ENCODE measurements at places on chromosomes 7 and 10. TPM values are rescaled to one million over a fixed set of nuclear protein-coding genes. Genes with fewer than 3 reads are reported as not detected.

FBXO24 gene
- 9.7 TPM for total RNA-seq

GRCh38 chr7:79471699-79472098 is 18.2 kb upstream of the MAGI2 start:
- H3K4me3 ChIP-seq: no peak overlapping the region
- no peaks in the 10 kb centered on the region for H3K36me3 ChIP-seq
- DNase-seq: no peak
- no peaks in the 10 kb centered on the region for H3K27me3 ChIP-seq
- no peaks in the 10 kb centered on the region for H3K4me1 ChIP-seq

DNA sequence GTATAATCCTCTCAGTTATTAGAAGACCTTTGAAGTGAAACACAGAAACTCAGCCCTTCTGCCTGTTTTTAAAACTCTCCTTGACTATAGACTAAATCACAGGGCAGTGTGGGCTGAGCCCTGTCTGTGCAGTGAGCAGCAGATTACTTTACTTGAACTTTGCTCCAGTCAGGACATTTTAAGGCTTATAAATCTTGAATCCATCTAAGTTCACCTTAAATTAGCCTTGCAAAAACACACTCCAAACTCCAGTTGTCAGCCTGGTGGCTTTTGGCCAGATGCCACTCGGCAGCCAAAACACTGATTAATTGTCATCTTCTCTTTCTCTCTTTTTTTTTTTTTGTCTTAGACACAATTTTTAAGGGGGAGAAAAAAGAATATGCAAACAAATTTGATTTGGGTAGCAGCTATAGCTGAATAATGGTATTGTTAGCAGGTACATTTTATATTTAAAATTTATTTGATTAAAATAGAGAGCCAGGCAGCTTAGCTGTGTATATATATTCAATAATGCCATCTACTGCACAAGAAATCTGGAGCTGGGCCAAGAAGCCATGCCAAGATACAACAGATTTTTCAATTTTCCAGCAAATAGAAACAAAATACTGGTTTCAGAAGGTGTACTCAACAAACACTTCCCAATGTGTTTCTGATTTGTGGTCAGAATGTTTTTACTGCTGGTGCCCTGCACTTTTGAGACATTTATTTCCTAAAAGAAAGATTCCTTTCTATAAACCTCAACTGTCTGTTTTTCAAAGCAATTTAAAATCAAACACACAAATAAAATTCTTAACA is 247.7 kb downstream of the TFEC start:
- no peaks in the 10 kb centered on the region for H3K4me1 ChIP-seq
- H3K36me3 ChIP-seq: no peaks in the 10 kb centered on the region
- H3K4me3 ChIP-seq: no peak overlapping the region

SPDYE2B gene
- not detected for total RNA-seq

- no peaks in the 10 kb centered on the region for H3K36me3 ChIP-seq
- no peak overlapping the region for H3K27ac ChIP-seq
Observed at GRCh38 chr7:33089142-33089541, 20.1 kb downstream of the RP9 start.

DNA sequence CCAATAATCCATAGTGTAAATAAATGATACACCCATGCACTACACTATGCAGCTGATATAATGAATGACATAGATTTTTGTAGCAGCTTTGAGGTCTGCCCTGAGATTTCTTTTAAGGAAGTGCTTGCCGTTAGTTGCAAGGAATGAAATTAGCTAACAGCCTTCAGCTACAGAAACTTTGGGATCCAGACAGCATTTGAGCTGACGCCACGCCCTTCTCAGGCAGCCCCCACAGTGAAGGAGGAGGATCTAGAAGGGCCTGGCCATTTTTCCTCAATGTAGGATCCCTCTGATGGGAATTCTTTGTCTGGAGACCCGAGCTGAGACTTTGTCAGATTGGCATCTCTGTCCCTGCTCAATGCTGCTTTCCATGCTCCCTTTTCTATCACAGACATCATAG is 6.1 kb upstream of the PDK4 start:
- H3K36me3 ChIP-seq: no peaks in the 10 kb centered on the region
- H3K27me3 ChIP-seq: no peaks in the 10 kb centered on the region
- no peak for DNase-seq
- no peak overlapping the region for H3K27ac ChIP-seq
